ENCODE measurements at places on chromosomes 4 and X.

DNA sequence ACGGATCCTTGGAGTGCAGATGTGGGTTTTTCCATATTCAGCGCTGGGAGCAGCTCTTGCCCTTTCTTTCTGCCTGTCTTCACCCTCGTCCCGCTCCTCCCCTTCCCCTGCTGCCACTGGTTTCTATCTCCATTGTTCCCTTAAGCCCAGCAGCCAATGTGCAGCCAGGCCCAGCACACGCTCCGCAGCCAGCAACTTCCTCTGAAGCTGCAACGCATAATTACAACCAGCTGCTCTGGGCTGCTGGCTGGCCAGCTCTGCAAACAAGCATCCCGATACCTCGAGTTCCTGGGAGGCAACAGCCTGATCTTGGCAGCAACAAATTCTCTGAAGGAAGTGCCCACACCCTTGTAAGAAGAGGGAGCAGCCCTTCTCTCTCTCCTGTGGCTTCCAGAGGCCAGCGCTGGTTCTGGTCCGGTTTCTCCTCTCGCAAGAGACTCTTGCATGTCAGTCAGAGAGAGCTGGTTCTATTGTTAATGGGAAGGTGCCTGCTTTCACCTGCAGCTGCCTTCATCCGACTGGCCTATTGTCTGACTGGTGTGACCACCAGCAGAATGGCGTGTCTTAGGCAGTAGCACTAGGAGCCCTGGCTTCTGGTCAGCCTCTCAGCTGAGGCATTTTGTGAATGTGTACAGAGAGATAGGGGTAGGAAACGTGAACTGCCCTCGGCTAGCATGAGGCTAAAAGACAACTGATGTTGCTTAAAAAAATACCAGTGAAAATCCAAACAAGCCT is 83.8 kb upstream of the MAML3 start:
- DNase-seq = peak; percentile 91

GRCh38 chrX:13085526-13085925 is 41.1 kb upstream of the FAM9C start:
- no peak for DNase-seq

- DNase-seq = peak; percentile 52
These were observed 15.1 kb downstream of the NOCT start for GRCh38 chr4:139030614-139031235.

GRCh38 chrX:9899640-9900111 is 67.5 kb upstream of the CLDN34 start:
- DNase-seq = no peak

DNA sequence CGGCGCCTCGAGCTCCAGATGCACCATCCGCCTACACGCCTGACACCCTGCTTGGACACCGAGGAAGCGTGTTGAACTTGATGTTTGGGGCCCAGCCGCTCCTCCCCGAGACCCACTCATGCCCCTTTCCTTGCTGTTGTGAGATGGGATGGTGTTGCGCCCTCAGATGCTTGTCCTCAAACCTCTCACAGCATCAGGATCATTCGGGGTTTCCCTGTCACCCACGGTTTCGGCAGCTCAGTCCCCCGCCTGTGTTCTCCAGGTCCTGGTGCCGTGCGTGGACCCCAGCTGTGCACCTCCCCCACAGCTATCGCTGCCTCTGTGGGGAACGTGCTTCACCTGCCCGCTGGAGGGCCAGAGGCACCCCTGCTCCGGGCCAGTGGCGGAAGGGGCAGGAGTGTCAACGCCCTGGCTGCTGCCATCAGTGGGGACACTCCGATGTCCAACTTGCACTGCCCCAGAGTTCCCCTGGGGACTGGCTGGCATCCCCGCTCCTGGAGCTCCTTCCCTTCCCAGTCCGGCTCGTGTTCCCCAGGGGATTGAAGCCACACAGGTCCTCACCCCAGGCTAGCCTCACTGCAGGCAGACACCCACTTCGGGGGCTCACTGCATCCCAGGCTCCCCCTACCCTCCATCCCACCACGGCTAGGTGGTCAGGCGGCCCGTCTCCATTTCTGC is 82.3 kb upstream of the ADRA2C start:
- DNase-seq = no peak

DNA sequence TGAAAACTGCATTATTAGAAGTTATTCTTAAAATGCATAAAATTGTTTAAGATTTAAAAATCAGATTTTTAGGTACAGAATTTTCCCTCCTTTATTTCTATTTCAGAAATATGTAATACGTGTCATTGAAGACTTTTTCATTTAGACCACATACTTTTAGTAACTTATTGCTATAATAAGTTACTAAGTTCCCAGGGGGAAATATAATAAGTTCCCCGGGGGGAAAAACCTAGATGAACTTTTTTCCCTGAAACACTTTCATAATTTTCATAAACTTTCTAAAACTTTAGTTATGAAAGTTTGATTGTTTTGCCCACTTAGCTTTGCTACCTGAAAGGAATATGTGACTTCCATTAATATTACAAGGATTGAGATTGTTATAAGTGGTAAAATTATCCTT is 1341.5 kb upstream of the IGFBP7 start:
- no peak for DNase-seq

DNA sequence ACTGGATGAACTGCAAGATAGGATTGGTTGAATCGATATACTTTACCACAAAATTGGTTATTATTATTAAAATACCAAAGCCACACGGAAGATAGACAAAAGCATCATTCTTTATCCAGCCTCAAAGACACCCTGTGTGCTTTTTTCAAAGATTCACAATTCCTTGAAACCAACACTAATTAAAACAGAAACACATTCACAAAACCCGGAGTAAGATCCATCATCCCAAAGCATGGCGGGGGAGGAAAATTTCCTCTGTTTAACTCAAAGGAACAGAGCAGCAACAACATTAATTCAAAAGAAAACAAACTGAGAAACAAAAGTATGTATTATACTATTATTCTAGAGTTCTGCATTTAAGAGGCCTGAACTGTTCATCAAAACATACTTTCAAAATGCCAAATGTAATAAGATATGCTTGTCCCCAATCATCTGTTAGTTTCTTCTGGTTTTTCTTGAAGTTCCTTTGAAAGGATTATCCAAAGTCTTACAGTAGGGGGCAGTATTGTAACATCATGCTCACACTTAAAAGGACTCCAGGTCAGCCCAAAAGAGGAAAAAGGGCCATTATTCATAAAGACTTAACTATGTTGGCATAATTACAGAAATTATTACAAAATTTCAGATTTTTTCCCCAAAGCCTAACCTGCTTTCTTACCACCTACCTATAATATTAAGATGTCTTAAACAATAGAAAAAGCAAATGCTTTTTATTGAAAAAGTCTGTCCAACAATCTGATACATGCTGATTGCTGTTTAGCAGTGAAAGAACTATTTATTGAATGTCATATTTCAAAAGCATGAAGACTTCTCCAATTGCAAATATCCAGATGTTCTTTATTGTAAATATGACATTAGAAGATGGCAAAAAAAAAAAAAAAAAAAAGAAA is 168.7 kb downstream of the SCFD2 start:
- peak; percentile 82 for DNase-seq

GRCh38 chr4:92497141-92497540 is 193.4 kb downstream of the GRID2 start:
- DNase-seq = no peak

DNA sequence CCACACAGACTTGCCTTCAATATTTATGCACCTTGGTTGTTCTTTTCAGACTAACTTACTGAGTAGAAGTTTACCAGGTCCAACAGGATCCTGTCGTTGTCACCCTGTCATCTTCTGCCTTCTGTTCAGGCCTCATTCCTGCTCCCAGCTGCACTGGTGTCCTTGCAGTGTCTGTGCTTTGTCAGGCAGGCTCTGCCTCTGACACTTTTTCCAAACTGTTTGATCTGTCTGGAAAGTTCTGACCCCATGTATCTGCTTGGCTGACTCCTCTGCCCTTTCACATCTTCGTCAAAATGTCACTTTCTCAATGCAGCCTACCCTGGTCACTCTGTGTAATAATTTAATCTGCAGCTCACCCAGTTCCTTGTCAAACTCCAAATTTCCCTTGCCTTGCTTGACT is 9.9 kb downstream of the PAGE2 start:
- no peak for DNase-seq

GRCh38 chr4:152454398-152455011 is 81.4 kb downstream of the FBXW7 start:
- DNase-seq = no peak

Measured in amniotic stem cell (primary cell).